Activated T-cell treated with anti-CD3 and anti-CD28 coated beads for 1 hour (primary cell): ENCODE measurements at places on chromosomes 16 and 17.

- no peak for DNase-seq
These were observed 416 bp downstream of the METTL26 start for GRCh38 chr16:635573-636205.

DNA sequence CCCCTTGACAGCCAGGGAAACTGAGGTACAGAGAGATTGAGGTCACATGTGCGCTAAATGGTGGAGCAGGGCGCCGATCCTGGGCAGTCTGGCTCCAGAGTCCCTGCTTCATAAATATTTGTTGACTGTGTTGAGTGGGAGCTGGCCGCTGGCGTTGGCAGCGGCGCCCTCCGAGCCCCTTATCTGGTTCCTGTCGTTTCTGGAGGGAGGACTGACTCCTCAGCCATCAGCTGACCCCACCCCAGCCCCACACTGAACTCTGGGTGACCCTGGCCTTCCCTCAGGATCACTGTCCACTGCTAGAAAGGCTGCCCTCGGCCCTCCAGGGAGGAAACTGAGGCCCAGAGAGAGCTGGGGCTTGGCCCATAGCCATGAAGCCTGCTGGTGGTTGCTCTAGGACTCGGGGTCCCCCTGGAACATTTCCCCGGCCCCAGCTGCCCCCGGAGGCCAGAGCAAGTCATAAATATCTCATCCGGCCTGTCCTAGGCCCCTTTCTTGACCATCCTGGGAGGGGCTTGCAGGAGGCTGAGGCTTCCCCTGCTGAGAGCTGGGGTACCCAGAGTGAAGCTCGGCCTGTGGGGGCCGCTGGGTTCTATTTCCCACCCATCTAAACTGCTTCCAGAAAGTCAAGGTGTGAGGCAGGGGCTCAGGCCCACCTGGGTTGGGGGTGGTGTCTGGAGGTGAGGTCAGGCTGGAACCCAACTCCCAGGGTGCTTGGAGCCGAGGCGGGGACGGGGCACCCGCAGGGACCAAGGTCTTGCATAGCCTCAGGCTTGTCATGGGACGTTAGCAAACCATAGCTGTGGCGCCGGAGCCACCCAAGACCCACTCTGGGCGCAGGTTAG, 51.7 kb upstream of the GSE1 start:
- no peak for DNase-seq

DNA sequence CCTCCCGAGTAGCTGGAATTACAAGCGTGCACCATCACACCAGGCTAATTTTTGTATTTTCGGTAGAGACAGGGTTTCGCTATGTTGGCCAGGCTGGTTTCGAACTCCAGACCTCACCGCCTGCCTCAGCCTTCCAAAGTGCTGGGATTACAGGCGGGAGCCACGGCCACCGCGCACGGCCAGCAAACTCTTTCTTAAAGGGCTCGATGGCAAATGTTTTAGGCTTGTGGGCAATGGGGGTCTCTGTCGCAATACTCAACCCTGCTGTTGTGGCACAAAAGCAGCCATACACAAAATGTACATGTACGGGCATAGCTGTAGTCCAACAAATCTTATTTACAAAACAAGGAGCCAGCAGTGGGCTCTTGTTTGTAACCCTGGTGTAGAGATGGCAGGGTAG, 18.4 kb downstream of the PARN start:
- no peak for DNase-seq

- peak; percentile 66 for DNase-seq
These were observed 12.7 kb upstream of the STAC2 start for GRCh38 chr17:39238311-39238972.

DNA sequence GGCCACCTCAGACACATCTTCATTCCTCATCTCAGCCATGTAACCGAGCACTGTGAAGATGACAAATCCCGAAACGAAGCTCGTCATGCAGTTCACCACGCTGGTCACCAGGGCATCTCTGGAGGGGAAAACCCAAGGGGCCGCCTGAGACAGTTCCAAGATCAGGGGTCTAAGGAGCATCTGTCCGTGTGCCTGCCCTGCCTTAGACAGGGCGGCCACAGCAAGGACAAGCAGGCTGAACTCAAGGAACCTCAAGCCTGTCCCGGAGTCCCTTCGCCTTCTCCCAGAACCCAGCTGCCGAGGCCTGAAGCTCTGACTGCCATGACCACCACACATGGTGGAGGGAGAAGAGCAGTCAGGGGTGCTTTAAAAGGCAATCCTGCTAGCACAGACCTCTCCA, 22.7 kb downstream of the SLC6A4 start:
- no peak for DNase-seq

- DNase-seq: no peak
These were observed 50.4 kb upstream of the DLX4 start for GRCh38 chr17:49918591-49918990.

- DNase-seq: no peak
These were observed 130.5 kb downstream of the OR1D5 start for GRCh38 chr17:2932946-2933345.

- DNase-seq: no peak
These were observed 3.3 kb upstream of the CCL15 start for GRCh38 chr17:36004594-36005108.

- no peak for DNase-seq
These were observed 55.0 kb upstream of the RPL38 start for GRCh38 chr17:74148446-74148845.

GRCh38 chr17:73142872-73143381, 21.9 kb upstream of the SSTR2 start:
- DNase-seq: no peak

DNA sequence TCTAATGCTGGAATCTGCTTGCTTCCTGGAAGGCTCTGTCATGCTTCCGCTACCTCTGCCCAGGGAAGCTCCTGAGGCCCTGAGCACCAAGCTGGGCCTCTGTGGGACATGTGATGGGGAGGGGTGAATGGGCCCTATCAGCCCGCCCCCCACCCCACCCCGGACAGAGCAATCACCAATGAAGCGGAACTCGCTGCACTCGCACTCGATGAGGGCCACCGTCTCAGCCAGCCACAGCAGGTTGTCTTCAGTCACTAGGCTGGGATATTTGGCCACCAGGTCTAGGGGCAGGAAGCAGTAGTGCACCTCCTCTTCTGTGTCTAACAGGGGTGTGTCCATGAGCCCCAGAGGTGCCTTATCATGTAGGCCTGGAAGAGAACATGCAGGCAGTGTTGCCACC, 23.6 kb downstream of the KCTD19 start:
- DNase-seq: no peak

DNA sequence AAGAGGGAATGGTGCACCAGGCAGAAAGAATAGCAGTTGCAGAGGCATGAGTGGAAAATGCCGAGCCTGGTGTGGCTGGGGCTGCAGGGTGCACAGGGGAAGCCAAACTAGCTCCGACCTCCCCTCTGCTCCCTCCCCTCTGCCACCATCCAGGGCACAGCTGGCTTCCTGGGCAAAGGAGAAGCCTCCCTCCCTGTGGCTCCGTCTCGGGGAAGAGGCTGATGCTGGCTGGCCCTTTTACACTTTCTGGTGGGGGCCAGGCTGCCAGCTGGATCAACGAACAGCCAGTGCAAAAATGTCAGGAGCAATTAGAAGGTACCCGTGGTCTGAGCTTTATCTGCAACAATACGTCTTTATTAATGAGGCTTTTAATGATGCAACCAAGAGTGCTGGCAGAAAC, 37.1 kb upstream of the KCNJ12 start:
- no peak for DNase-seq

GRCh38 chr17:7614425-7615264, at the start of gene FXR2:
Gene FXR2, minus strand, starts transcription at chr17:7614897. Its CDS starts 365 bp downstream, at chr17:7614532.
- peak; percentile 95 for DNase-seq

- no peak for DNase-seq
These were observed at the start of gene TMC7 for GRCh38 chr16:18983565-18984434. Gene TMC7, plus strand, starts transcription at chr16:18983934. Its CDS starts 130 bp downstream, at chr16:18984064.

- DNase-seq: no peak
These were observed 2.4 kb downstream of the HLF start for GRCh38 chr17:55266958-55267688.

GRCh38 chr17:1714427-1714979, 4.3 kb upstream of the TLCD2 start:
- no peak for DNase-seq

GRCh38 chr16:49051576-49051975, 230.1 kb downstream of the CBLN1 start:
- no peak for DNase-seq

DNA sequence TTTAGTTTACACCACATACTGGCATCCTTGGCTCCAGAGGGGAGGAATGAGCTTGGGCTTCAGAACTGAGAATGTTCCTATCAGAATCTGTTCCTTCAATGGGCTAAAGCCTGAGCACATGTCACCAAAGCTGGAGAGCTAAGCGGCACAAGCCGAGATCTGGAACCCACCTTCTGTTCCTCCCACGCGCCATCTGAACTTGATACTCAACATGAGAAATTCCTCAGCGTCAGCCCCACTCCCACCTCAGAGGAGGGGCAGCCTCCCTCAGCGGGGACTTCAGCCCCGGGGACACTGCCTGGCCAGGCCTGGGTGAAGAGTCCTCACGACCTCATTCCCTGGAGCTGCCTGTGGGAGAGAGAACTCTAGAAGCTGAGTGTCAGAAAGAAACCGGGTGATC, 22.8 kb upstream of the SLC47A1 start:
- DNase-seq: no peak

GRCh38 chr16:4847774-4848587, 700 bp downstream of the UBN1 start:
- peak; percentile 17 for DNase-seq

DNA sequence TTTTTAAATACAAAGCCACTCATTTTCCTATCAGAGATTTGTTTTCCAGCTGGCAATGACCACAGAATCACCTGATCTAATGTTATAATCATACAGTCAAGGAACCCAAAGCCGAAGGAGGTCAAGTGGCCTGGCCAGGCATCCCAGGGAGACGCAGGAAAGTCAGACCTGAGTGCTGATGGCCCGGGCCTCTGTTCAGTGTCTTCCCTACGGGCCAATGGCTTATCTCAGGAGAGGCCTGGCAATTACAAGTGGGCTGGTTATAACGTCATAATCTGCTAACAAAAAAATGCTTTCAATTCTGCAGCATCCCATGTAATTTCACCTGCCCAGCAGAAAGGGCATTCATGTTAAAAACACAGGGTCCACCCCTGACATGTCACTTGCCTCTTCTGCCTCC, 43.5 kb downstream of the ARHGAP17 start:
- no peak for DNase-seq

DNA sequence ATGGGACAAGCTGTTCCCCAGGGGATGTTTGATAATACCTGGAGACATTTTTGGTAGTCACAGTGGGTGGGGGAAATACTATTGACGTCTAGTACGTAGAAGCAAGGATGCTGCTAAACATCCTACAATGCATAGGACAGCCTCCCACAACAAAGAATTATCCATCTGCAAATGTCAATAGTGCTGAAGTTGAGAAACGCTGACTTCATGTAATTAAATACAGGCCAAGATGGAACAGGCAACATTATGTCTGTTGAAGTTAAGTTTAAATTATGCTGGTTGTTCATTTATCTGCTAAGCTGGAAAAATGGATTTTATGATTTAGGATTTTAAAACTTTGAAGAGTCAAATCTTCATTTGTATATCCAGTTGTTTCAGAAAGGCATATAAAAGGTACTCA, 341.2 kb upstream of the DYNLRB2 start:
- DNase-seq: no peak

DNA sequence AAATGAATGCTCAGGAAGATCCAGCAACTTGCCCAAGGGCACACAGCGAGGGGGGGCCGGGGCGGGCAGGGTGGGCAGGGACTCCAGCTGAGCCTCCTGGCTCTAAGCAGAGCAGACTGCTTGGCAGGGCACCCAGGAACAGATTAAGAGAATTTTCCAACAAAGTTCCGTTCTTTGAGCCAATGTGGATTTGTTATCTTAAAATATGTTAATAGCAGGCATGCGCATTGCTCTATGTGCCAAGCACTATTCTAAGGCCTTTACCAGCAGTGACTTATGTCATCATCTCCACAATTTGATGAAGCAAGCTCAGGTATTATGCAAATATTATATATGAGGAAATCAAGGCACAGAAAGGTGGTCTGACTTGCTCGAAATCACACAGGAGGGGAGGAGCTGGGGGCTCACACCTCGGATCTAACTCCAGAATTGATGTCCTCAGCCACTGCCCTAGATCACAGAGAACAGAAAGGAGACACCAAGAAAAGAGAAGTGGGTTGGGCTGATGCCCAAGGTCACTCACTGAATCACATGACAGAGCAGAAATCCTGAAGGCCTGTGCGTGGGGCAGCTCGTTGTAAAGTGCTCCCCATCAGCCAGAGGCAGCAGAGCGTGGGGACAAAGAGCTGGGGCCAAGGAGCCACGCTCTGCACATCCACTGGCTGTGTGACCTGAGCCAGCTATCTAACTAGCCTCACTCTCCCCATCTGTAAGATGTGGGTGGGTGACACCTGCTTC, 23.2 kb upstream of the MEAK7 start:
- DNase-seq: no peak

GRCh38 chr17:79671085-79671694, 59.6 kb upstream of the ENPP7 start:
- no peak for DNase-seq

GRCh38 chr17:28119560-28119959, 77.1 kb downstream of the NLK start:
- no peak for DNase-seq

DNA sequence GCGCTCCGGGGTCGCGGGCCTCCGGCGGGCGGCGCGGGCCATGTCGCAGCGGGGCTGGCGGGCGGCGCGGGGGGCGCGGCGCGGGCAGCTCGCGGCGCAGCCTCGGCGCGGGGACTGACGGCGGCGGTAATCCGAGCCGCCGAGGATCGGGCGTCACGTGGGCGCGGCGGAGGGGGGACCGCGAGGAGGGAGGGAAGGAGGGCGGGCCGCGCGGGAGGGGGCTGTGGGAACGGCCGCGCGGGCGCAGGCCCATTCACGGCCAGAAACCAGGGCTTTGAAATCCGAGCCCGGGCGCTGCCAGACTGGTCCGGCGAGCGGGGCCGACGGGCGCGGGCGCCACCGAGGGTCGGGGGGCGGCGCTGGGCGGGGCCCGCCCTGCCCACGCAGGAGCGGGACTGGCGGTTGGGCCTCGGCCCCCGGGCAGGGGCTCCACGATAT, at the start of gene MTSS2:
TSS of gene MTSS2 (minus strand) at position 116 of the 438 bp plus-strand sequence. CDS start 262 bp downstream, outside the sequence.
- DNase-seq: peak; percentile 14

GRCh38 chr17:66373944-66374817, 71.8 kb downstream of the PRKCA start:
- DNase-seq: peak; percentile 42

DNA sequence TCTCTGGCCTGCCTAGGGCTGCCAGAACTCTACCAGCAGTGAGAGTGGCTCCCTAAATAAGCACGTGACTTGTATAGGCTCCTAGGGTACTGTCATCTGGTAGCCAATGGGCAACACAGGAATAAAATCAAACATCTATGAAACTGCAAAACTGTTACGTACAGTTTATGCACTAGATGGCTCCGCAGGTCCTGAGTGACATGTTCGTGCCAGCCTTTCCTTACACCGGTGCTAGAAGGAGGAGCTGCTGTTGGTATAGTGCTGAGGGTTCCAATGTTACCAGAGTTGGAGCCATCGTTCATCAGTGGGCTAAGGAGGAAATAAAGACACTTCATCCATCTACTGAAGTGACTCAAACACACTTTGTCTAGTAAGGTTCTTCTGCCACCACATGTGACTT, 63.2 kb upstream of the TRAP1 start:
- DNase-seq: no peak

- DNase-seq: no peak
These were observed 2.0 kb downstream of the ROGDI start for GRCh38 chr16:4800290-4801041.

GRCh38 chr16:9033125-9033830, 58.2 kb upstream of the HAPSTR1 start:
- DNase-seq: no peak
